ENCODE measurements at places on chromosomes 2 and 18.

DNA sequence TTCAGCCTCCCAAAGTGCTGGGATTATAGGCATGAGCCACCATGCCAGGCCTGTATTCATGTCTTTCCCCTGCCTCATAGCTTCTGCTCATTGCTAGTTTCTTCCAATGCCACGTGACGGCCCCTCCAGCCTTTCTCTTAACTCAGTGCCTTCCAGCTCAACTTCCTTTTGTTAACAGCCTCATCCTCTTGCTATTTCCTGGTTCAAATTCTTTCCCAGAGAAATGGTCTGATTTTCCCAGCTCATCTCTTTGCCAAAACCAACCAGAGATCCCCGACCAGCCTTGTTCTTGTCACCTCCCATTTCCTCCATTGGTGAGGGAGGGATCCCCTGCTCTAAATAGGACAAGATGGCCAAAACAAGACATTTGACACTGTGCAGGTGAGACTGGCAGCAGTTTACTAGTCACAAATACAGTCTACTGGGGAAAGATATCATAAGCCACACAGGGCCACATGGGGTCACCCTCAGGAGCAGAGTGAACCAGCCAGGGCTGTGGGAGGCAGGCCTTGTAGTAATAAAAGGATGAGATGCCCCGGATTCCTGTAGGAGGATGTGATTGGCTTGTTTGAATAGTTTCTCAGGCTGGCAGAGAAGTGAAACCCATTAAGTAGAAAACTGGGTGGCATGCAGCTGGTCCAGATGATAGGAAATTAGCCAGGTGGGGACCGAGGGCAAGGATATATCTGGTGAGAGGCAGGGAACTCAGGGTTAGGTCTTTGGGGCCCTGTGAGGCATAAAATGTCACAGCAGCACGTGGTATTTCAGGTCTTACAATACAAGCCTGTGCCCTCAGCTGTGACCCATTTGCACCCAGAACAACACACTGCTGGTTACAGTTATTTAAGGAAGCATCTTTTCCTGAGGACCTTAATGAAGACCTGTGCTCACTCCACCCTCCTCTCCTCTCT, 6.4 kb downstream of the CD207 start:
- DNase-seq: no peak

DNA sequence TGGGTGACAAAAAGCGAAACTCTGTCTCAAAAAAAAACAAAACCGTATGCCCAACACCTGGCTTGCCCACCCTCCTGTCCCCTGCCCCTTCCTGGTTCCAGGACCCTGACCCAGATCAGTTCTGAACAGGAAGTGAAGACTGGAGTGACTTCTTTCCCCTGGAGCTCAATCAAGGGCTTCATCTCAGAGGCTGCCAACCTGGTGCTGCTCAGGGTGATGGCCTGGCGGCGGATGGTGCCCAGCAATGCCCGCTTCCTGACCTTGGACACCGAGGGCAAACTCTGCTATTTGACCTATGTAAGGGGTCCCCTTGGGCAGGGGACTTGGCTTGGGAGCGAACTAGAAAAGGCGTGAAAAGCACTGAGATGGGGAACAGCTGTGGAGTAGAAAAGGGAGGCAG, 5.9 kb downstream of the CATIP start:
- DNase-seq: no peak

DNA sequence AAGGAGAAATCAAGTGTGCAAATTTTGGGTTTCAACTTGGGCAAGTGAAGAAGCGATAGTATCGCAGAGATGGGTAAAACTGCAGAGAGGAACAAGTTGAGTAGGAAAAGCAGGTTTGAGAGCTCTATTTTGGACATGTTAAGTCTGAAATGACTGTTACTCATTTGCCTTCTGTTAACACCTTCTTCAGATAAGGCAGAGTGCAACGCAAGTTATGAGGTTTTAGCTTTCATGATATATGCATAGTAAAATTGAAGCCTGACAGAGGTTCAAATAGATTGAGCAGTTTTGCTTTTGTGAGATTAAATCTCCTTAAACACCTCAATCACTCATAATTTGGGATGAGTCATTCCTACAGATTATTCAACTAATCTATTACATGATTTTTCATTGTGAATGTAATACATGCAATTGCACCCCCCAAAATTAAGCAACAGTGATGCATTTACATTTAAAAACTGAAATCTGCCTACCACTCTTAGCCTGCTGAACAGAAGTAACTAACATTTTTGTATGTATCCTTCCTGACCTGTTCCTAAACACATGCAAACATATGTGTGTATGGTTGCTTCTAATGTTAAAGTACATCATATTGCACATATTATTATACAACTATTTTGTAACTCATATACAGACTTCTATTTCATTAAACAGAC, 575.4 kb downstream of the ARHGAP15 start:
- DNase-seq: no peak

DNA sequence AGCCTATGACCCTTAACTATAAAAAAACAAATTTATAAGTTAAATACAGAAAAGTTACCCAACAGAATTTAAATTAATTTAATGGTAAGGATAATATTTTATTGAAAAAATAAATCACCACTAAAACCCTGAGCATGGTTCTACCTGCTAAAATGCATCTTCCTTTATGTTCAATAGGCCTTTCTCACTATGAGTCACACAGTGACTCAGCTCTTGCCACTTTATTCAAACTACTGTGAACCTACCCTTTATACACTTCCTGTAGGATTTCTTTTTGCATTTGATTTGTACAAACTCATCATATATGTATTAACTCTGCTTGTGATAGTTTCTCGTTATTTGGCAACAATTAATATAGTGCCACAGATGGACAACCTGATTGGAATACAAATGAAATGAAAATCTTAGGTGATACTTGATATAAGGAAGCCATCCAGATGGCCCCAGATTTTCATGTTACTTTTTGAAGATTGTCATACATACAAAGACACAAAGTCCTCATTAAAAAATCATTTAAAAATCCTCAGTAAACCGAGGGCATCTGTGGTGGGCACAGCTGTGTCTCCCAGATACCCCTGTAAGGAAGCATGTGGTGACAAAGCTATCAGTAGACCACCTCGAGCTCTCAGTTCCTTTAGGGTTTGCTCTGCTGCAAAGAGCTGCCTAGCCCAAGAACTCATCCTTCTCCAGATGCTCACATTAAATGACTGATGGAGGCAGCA, 55.2 kb upstream of the COBLL1 start:
- no peak for DNase-seq

DNA sequence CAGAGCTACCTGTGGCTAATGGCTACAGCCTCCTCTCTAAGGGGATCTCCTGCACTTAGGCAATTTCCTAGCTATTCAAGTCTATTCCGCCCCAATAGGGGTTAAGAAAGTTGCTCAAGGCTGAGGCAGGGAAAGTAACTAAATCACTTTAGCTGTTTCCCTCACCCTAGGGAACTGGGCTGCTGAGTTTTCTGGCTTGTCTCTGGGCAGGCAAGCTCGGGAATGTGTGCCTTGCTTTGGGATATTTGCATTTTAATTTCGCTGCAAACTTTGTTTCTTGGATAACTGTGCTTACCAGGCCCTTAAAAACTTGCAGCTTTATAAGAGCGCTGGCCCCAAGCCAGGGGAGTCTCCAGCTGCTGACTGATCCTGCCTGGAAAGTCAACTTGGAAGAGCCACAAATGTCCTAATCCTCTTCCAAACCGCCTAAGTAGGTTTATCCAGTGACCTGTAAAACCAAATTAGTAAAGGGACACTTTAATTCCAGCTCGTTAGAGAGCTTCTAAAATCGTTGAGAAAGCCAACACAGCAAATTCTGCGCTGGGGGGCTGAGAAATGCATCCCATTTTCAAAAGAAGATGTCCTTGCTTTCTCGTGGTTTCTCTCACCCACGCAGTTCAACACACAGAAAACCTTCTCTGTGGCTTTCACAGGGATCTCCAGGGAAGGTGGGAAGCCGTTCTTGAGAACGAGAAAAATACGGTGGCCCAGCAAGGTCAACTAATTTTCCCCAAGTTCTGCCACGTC, 59.5 kb upstream of the SP3 start:
- DNase-seq: no peak

- no peak for DNase-seq
Measured at GRCh38 chr18:13145636-13146190, 72.8 kb upstream of the LDLRAD4 start.

DNA sequence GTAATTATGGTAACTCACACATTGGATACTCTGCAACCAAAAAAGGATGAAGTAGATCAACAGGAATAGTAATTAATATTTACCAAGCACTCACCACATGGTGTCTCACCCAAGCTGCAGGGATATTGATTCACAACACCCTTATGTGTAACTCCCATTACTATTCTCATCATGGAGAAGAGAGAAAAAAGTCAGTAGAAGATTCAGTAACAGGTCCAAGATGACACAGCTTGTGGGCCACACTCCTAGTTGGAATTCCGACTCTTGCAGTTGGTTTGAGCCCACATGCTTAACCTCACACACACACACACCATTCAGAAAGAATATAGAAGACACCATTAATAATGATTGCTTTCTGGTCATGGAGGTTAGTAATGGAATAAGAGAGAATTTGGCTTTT, 1.7 kb upstream of the MLPH start:
- DNase-seq: no peak

GRCh38 chr2:237943395-237944094, 23.3 kb upstream of the UBE2F start:
- DNase-seq: no peak

DNA sequence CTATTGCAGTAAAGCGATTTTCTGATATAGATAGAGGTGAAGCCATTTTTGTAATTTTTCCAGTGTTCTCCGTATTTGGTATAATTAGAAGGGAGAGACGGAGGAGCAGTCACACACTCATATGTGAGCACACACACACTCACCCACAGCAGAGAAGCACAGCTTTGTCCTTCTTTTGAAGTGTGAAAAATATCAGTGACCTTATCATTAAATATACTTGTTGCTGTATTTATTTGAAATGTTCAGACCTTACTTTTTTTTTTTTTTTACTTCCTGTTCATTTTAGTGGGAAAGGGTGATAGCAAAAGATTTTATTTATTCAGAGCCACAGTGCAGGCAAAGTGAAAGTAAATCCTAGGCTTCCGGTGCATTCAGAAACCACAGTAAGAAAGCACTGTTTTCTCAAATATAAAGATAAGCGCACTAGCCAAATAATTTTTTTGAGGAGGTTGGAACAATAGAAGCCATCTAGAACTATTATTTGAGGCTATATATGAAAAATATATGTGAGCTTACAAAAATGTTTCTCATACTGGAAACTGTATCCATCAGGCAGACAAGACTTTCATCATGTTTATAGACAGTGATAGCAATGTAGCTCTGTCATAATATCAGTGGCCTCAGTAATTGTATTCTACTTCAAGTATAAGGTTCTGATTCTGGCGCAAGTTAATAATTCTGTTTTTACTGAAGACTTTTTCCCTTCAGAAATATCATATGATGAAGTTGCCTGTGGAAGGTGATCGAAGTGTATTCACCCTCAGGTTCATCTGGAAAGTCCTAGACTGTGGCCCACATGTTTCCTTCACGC, 37.2 kb downstream of the TSHZ1 start:
- DNase-seq: peak; percentile 45

GRCh38 chr2:32356681-32357317, at the start of gene BIRC6:
BIRC6 (plus strand) TSS chr2:32357023; CDS start chr2:32357162, 139 bp downstream.
- DNase-seq: peak; percentile 95

GRCh38 chr18:13221869-13222855, 3.6 kb downstream of the LDLRAD4 start:
- peak; percentile 96 for DNase-seq

- DNase-seq: no peak
Measured at GRCh38 chr2:97267411-97268074, 154.6 kb downstream of the ANKRD36 start.

GRCh38 chr2:8296306-8296705, 385.6 kb upstream of the ID2 start:
- no peak for DNase-seq

GRCh38 chr2:184936761-184937160, 338.4 kb downstream of the ZNF804A start:
- DNase-seq: no peak

- no peak for DNase-seq
Measured at GRCh38 chr2:1685078-1685956, 59.0 kb downstream of the PXDN start.

- DNase-seq: no peak
Measured at GRCh38 chr2:226763320-226763719, 36.3 kb downstream of the IRS1 start.

- no peak for DNase-seq
Measured at GRCh38 chr2:11998626-11999378, 252.4 kb downstream of the LPIN1 start.

- no peak for DNase-seq
Measured at GRCh38 chr18:38971881-38972280, 1406.3 kb upstream of the CELF4 start.

- no peak for DNase-seq
Measured at GRCh38 chr2:60652832-60653340, 99.4 kb upstream of the BCL11A start.

DNA sequence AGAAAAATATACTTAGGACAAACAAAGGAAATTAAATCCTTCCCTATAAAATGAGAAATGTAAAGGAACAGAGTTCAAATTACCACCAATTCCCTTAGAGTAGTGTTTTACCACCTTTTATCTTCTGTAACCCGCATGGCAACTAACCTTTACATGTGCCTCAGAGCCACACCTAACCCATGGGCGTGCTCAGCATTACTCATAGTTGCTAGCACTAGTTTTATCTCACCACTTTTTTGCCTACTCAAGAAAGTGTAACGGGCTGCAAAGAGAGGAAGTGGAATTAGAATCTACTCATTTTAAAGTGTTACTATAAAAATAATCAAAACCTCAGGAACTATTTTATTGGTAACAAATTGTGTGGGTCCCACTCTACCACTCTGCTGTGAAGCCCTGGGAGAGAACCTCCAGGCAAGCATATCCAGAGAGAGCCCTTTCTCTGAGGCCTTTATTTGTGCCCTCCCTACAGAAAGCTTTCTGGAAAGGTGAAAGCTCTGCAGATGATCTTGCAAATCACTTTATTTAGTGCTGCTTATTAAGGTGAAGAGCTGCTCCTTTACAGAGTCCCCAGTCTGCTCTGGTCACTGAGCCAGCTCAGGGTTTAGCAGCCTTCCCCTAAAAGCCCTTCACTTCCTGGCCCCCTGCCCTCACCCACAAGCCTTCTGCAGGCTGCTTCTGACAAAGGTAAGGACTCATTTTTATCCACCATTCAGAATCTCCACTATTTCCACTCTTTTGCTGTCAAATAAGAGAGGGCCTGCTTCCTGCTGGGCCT, 98.8 kb downstream of the TRABD2A start:
- no peak for DNase-seq

- DNase-seq: no peak
Measured at GRCh38 chr2:98771721-98772524, 41.0 kb upstream of the MGAT4A start.
